ENCODE measurements at places on chromosomes 5 and 9.

GRCh38 chr5:143693651-143694252 lies 118.2 kb upstream of the HMHB1 start:
- no peak for DNase-seq

DNA sequence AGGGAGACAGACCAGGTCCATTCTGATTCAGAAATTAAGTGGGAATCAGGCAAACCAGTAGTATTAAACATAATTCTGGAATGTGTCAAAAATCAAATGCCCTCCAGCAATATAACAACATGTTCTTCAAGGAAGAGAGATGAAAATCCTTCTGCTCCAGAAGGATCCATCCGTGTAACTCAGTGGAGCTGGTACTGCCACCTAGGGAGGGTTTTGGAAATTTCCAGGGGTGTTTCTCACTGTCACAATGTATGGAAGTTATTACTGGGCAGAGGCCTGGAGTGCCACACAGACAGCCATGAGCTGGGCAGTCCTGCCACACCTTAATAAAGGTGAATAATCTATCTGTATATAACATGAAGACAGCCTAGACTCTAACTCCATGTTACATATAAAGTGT lies 87.5 kb downstream of the TTLL11 start:
- DNase-seq, result no peak

GRCh38 chr5:60843386-60843935 lies 608 bp downstream of the ELOVL7 start:
- peak; percentile 13 for DNase-seq

GRCh38 chr5:113397046-113397445 lies 37.7 kb downstream of the TSSK1B start:
- no peak for DNase-seq

DNA sequence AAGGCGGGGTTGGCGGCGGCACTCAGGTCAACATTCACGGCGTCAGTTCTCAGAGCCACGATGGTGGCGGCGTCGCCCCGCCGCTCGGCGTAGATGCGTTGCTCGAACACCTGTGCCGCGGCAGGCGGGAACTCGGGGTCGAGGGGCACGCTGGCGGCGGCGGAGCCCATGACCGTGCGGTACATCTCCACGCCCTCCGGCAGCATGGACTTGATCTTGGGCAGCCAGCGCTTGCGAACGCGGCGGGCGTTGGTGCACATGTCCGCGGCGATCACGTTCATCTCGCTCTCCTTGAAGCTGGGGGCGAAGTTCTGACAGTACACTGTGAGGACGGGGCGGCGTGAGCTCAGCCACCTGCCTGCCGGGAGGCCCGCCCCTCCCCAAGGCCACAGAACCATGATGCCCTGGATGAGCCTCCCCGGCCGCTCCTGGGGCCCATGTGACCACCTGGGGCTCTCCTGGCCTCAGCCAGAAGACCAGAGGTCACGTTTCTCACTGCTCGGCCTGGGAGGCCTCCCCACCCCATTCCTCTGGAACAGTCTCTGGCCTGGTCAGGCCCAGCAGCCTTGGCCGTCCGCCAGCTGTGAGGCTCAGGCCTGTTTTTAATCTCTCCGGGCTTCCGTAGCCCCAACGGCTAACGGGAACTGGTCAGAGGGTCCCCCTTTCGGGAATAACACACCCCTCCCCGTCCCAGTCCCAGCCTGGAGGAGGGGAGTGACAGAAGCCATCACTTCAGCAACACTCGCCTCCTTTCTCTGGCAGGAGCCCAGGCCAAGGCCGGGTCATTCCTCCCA lies 50.7 kb upstream of the UBAC1 start:
- peak; percentile 54 for DNase-seq

- no peak for DNase-seq
Observed at GRCh38 chr9:79577969-79578723, 6.4 kb downstream of the TLE4 start.

GRCh38 chr5:178432421-178433272 lies 157.5 kb downstream of the COL23A1 start:
- no peak for DNase-seq

DNA sequence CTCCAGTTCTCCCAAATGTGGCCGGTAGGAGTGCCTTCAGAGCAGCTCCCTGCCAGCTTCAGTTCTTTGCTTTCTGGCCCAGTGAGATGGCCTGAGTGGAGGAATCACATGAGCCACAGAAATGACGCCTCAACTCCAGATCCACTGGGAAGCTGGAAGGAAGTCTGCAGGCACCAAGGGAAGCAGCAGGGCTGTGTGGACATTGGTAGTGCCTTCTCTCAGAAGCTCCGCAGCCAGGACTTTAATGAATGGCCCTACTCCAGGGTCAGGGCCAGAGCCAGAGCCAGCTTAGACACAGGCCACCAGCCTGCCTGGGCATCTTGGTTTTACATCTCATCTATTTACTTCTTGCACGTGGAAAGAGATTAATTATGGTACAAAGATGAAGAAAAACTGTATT lies 12.0 kb upstream of the PSMB7 start:
- no peak for DNase-seq

DNA sequence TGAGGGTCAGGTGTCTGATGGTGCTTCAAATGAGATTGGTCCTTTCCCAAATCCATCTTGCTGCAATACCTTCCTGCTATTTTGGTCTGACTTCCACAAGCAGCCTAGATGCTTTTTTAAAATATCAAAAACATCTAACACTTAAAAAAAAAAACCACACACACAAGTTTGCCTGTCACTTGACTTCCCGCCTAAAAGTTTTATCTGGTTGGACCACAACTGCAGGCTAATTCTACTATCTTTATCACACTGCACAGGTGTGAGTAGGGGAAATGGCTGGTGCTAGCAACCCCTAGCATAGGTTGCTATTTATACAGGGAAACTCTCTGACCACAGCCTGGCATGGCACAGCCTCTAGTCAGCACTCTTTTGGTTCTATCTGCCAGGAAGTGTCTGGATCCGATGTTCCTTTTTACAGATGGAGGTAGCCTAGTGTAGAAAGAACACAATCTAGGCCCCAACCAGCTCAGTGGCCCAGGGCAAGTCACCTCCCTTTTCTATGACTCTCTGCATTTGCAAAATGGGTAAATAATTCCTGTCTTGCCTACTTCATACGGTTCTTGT lies at the start of gene HEMGN:
Gene HEMGN (minus strand): TSS at position 92 of the 564 bp plus-strand sequence. CDS start 36 bp downstream, at position 56.
- no peak for DNase-seq

DNA sequence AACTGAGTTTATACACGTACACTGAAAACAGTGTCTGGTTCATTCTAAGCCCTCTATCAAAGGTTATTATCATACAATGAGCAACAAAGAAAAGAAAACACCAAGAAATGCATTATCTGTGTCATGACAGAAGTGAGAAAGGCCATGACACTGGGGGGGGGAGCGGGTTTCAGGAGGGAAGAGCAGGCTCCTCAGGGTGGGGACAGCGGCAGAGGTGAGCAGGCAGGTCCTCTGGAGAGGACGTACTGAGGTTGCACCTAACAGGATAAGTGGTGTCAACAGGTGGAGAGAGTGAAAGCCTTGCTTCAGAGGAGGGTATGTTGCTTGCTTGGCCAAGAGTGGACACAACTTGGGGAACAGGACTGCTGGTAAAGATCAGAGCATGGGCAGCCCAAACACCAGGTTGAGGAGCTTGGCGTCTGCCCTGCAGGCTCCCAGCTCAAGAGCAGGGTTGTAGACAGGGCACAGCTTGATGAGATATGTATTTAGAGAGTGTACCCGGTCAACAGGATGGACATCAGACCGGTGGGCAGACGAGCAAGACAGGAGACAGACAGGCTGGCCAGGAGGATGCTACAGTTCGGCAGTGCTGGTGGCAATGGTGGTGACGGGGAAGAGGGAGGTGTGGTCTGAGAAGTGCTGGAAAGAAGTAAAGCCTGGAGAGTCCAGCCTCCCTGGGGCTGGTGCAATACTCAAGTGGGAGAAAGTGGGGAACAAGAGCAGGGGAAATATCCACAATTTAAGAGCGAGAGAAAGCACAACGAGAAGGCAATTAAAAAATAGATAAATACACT lies 10.3 kb downstream of the WHRN start:
- no peak for DNase-seq

DNA sequence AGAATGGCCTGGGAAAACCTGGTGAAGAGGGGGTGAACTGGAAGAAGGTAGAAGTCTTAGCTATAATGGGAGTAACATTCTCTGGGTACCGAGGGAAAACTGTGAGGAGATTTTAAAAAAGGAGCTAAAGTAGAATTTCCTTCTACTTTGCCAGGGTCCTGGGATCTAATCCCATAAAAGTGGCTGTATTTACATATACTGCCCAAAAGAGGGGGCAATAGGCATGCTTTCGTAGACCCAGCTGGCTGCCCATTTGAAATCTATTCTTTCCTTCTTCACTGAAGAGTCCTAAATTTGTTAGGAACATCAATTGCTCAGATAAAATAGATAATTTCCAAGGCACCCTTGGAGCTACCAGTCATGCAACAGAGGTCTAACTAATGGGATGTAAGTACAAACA lies 159.2 kb downstream of the CDC42SE2 start:
- peak; percentile 31 for DNase-seq

DNA sequence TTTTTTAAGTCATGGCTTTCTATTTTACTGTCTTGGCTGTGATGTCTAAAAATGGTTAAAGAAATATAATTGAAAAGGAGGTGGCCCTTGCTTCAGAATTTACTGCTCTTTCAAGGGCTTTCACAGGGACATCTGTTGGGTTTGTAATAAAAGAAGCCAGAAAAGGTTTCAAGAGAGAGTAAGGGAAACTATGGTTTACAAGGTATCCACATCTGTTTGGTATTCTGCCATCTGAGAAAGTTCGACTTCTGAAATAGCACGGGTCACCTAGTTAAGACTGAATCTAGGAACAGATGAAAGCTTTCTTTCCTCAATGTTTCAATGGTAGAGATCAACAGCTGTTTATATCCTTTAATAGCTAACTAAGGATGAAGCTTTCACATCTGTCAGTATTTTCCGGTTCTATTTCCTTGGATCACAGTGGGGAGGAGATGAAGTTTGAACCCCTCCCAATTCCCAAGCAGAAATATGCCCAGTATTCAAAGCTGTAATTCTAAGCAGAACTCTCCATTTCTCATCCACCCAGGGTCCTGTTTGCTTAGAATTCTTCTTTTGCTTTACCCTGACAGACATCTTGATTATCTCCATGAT lies 72.8 kb upstream of the IFNK start:
- no peak for DNase-seq

GRCh38 chr5:178279723-178280438 lies 47.3 kb upstream of the PHYKPL start:
- peak; percentile 94 for DNase-seq

DNA sequence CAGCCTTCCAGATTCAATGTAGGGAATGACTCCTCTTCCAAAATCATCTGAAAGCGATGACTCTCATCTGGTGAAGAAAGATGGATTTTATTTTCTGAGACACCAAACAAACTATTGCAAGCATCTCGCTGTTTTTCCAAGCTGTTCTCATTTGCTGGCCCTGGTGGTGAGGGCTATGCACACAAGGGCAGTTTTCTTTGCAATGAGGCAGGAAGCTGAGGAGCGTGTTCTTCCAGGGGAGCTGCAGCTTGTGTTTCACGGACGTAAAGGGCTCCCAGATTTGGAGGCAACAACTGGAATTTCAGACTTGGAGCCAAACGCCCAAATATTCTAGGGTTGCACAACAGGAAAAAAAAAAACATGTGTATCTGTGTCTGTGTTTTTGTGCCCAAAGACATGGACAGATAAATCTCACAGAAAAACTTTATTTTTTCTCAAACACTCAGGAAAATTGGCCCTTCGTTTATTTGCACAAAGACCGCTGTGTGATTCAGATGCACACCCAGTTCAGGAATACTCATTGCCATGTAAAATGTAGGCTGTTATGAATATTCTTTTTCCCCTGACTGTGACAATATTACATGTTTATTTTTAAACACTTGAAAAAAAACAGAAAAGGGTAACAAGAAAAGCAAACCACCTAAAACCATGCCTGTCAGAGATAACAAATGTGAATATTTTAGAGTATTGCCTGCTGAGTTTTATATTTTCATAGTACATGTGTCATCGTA lies 151.3 kb downstream of the GAS1 start:
- DNase-seq, result no peak

GRCh38 chr9:104700306-104700705 lies 6.0 kb downstream of the OR13D1 start:
- no peak for DNase-seq

- no peak for DNase-seq
Observed at GRCh38 chr5:180642181-180642775, 7.1 kb downstream of the FLT4 start.

DNA sequence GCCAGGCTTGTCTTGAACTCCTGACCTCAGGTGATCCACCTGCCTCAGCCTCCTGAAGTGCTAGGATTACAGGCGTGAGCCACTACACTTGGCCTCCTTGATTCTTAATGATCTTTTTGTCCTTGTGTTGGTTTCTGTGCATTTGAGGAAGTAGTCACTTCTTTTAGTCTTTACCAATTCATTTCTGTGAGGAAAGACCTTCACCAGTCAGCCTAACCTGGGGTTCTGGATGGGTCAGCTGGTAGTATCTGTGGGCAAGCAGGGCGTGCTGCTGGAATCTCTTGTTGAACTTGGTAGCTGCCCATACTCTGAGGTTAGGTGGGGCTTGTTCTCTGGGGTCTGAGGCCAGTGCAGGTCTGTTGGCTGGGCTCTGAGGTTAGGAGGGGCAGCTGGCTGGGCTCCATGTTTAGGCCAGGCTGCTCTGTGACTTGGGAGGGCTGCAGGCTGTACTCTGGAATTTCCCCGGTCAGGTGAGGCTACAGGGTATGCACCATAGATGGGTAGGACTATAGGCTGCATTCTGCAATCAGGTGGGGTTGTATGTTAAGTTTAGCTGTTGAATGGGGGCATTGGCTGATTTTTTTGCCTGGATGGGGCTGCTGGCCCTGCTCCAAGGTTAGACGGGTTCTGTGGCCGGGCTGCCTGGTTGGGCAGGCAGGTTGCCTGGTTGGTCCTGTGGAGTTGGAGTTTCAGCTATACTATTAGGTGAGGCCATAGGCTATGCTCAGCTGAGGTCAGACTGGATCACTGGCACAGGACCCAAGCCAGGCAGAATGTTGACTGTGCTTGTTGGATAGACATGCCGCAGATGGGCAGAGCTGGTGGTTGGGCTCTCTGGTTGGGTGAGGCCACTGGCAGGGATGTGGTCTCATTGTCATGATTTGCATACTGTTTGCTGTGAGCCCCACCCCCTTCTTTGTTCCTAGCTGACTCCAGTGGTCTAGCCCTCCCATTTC lies 19.2 kb downstream of the UBAP1 start:
- DNase-seq, result no peak

- peak; percentile 50 for DNase-seq
Observed at GRCh38 chr9:128160603-128160987, 530 bp downstream of the BBLN start.

- DNase-seq, result no peak
Observed at GRCh38 chr5:154368041-154368800, 77.6 kb upstream of the SAP30L start.

DNA sequence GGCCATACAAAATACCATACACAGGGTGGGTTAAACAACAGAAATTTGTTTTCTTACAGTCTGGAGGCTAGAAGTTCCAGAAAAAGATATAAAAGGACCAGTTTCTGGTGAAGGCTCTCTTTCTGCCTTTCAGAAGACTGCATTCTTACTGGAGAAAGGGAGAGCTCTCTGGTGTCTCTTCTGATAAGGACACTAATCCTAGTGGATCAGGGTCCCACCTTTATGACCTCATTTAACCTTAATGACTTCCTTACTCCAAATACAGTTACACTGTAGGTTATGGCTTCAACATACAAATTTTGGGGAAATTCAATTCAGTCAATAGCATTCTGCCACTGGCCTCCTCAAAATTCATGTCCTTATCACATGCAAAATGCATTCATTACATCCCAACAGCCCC lies 351.9 kb upstream of the POU5F2 start:
- no peak for DNase-seq

- DNase-seq, result no peak
Observed at GRCh38 chr9:137752426-137752825, 125.2 kb upstream of the CACNA1B start.

- peak; percentile 27 for DNase-seq
Observed at GRCh38 chr5:19928562-19929421, 59.2 kb downstream of the CDH18 start.

- DNase-seq, result no peak
Observed at GRCh38 chr9:91410161-91410560, 13.5 kb downstream of the NFIL3 start.
